ENCODE measurements at places on chromosomes 16 and 17.

- DNase-seq: no peak
Measured at GRCh38 chr16:2212362-2213324, 2.0 kb upstream of the BRICD5 start.

- DNase-seq: no peak
Measured at GRCh38 chr16:84826558-84826941, 6.8 kb downstream of the CRISPLD2 start.

GRCh38 chr17:44556166-44556831 lies 985 bp upstream of the FZD2 start:
- no peak for DNase-seq

- DNase-seq: no peak
Measured at GRCh38 chr16:586047-586644, 3.7 kb upstream of the RAB40C start.

DNA sequence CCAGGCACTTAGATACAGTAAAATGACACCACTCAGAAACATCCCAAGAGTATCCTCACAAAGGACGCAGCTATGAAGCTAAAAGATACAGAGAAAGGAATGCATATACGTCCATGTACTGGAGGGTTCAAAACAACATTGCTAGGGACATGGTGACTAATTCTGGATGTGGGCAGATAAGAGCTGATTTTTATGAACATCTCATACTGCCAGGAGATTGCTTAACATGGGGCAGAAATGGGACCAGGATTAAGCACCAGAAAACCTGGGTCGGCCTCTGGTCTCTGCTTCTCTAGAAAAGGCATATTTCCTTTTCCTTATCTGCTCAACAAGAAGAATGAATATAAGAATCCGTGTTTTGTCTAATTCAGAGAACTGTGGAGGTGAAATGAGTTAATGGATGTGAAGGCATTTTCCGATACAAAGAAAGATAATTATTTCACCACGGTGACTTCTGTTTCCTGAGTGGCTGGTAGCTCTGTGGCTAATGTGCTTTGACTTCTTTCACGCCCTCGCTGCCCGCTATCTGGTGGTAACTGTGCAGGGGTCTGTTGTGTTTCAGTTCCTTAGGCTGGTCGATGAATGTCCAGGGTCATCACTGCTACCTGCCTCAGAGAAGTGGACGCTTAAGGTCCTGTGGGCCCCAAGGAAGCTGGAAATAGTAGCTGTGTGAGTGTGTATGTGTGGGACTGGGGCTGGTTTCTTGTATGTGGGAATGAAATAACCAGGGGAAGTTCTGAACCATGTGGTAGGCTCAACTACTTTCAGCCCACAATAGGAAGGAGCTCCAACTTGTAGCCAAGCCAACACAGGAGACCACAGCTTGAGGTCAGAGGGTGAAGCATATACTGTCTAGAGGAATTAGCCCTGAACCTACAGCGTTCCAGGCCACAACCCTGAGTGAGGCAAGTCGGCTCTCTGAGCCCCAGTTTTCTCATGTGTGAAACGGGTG lies 15.8 kb upstream of the CCL5 start:
- DNase-seq: no peak

DNA sequence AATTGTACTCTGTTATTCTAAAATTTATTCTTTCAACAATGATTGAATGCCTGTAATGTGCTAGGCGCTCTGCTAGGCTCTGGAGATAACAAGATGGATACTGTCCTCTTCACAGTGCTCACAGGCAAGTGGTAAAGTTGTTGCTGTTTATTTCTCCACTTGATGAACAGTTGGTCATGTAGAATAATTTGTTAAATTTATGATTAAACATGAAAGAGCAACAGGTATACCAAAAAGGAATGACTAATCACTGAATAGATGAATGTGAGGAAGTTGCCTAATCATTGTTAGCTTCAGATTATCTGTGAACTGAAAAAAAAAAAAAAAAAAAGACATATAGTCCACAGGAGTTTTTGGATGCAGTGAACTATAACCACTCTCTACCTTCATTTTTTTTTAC lies 62.3 kb downstream of the NFATC3 start:
- no peak for DNase-seq

- no peak for DNase-seq
Measured at GRCh38 chr17:36594626-36595401, 3.1 kb downstream of the DHRS11 start.

GRCh38 chr17:76309461-76309860 lies 1.4 kb upstream of the QRICH2 start:
- no peak for DNase-seq

DNA sequence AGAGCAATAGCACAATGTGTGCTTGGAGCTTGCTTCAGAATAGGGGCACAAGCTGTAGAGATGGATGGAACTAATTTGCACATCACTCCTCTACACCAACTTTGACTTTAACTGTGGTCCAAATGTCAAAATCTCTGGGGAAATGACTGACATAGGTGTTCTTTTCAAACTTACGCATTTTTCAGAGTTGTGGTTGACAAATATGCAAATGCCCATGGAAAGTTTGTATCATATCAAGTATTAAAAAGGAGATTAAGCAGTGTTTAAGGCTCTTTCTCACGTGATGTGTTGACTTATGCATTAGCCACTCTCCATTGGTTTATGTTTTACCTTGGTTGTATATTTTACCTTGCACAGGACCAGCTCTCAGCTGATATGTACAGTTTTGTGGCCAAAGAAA lies 77.1 kb downstream of the ELAC2 start:
- no peak for DNase-seq
